Hypothalamus (tissue), 51 donors: ENCODE measurements at places on chromosomes 12 and 14.
A peak's percentile ranks its signal among the peaks of the same experiment; 100 is the strongest.

DNA sequence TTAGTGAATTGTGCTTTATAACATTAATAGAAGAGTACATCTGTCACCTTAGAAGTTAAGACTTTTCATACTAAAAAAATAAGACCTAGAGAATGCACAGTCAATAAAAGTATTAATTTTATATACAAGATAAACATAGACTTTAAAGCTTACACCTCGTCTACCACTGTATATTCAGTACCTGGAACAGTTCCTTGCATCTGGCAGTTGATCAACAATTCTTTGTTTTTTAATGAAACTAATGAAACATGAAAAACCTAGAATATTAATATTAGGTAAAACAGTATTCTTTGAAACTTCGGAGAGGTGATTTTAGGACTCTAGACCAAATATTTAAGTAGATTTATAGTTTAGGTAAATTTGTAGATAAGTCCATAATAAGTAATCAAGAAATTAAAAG, 4.3 kb downstream of the GOLT1B start:
- DNase-seq: no peak

DNA sequence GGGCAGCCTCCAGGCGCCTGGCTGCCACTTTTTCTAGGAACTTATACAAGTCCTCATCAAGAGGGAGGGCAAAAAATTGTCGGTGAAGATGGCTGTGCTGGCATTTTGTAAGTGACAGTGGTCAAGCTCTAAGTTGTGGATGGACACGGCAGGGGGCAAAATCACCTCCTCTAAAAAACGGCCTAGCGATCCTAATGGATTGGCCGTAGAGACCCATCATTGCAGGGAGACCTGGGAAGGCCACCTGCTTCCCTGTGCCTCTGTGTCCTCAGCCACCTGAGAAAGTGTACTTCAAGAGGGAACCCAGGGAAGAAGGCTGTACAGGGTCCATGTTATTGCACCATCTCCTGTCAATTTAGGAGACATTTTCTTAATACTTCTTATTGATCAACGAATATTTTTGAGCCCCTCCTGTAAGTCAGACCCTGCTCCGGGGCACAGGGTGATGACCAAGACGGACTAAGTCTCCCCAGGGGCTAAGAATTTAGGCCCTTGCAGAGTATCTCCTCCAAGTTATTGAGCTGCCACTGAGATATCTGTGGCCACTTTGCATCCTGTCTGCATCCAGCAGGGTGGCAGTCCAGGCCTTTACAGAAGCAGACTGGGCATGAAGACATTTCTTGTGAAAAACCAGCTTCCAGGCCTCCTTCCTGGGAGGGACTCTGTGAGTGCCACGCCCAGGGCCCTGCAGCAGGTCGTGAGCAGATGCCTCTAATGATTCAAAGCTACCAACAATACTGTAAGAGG, 40.5 kb downstream of the PSMA6 start:
- DNase-seq: no peak

GRCh38 chr12:51846911-51847642, 1.4 kb downstream of the FIGNL2 start:
- DNase-seq: peak; percentile 14

GRCh38 chr14:54188064-54188666, 208.6 kb upstream of the CDKN3 start:
- no peak for DNase-seq

DNA sequence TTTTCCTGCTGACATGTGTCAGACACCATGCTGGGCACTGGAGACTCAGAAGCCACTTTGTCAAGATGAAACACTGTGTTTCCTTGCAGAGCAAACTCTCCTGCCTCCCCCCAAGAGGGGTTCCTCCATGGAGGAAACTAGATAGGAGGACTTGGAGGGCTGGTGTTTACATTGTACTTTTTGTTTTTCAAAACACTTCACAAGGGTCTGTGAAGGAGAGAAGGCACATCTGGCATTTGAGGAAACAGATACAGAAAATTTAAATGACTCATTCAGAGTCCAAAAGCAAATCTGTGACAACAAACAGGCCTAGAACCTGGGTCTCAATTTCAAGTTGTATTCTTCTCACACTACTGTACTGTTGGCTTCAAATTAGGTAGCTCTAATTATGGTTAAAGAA, 6.7 kb upstream of the CDKL1 start:
- no peak for DNase-seq

- DNase-seq: no peak
Measured at GRCh38 chr14:70011098-70011497, 131.9 kb downstream of the SMOC1 start.

DNA sequence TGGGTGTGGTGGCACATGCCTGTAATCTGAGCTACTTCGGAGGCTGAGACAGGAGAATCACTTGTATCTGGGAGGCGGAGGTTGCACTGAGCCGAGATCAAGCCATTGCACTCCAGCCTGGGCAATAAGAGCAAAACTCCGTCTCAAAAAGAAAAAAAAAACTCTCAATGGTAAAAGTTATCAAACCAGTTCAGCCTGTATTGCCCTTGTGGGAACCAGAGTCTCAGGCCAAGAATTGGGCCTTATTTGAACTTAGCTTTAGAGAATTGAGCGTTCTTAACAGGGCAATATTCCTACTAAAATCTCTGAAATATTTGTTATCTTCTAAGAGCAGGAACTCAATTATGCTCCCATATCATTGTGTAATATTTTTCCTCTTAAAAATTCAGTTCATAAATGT, 7.7 kb upstream of the MDM2 start:
- no peak for DNase-seq
